ENCODE measurements at places on chromosomes 5 and 9. TPM values are rescaled to one million over a fixed set of nuclear protein-coding genes. Genes with fewer than 3 reads are reported as not detected.

Gene LCNL1
- total RNA-seq: 0.26 TPM

Gene OBP2B
- total RNA-seq: not detected

Gene JAKMIP2
- 15.6 TPM for total RNA-seq

Gene TSSK1B
- total RNA-seq: not detected

Gene HBEGF
- total RNA-seq: 9.2 TPM

Gene PCDHA1
- total RNA-seq: 0.02 TPM

Gene CDKN2A
- not detected for total RNA-seq

Gene TMEM203
- total RNA-seq: 120 TPM

Gene FIBCD1
- 1.6 TPM for total RNA-seq

Gene SPINK7
- not detected for total RNA-seq

Gene ANXA2R
- total RNA-seq: 8.0 TPM

Gene PURA
- 11.5 TPM for total RNA-seq

Gene HDHD3
- total RNA-seq: 19.2 TPM

Gene HARS1
- total RNA-seq: 143 TPM

Gene SOHLH1
- not detected for total RNA-seq

Gene DMRT3
- total RNA-seq: 0.24 TPM

Gene PCDHGA12
- total RNA-seq: not detected

Gene EPB41L4A
- 1.2 TPM for total RNA-seq

Gene C6
- total RNA-seq: not detected

Gene SLC45A2
- total RNA-seq: not detected

Gene AP3B1
- 70.5 TPM for total RNA-seq

Gene CCL27
- total RNA-seq: not detected

Gene SHOC1
- not detected for total RNA-seq

Gene PTGDS
- total RNA-seq: not detected

Gene CDC25C
- 25.4 TPM for total RNA-seq

Gene NR2F1-AS1
- 24.4 TPM for total RNA-seq

Gene PDCD1LG2
- 1.1 TPM for total RNA-seq

Gene HTR1A
- not detected for total RNA-seq

Gene STKLD1
- 0.91 TPM for total RNA-seq

Gene KLHL9
- 37.1 TPM for total RNA-seq

Gene WDR70
- 31.9 TPM for total RNA-seq

Gene F12
- total RNA-seq: 5.6 TPM

Gene RLN2
- total RNA-seq: not detected

Gene CCDC171
- total RNA-seq: 4.5 TPM

Gene MRPL22
- total RNA-seq: 58.5 TPM

Gene WDR31
- total RNA-seq: 0.60 TPM

Gene KCNV2
- not detected for total RNA-seq

Gene SPAAR
- total RNA-seq: 0.31 TPM

Gene PSD2
- total RNA-seq: 0.03 TPM

Gene DMRTA1
- 0.88 TPM for total RNA-seq

Gene RFESD
- total RNA-seq: 5.3 TPM

Gene REEP2
- 37.7 TPM for total RNA-seq

Gene IL9
- total RNA-seq: not detected

Gene DMAC1
- total RNA-seq: 11.7 TPM

Gene DYNC2I2
- total RNA-seq: 239 TPM

Gene CORO2A
- total RNA-seq: 12.5 TPM

Gene DBN1
- 354 TPM for total RNA-seq

Gene CTNND2
- total RNA-seq: not detected

Gene HMCN2
- total RNA-seq: 0.05 TPM

Gene MARCOL
- total RNA-seq: not detected

Gene SPINK13
- not detected for total RNA-seq

Gene SH3RF2
- 5.9 TPM for total RNA-seq

Gene SPATA6L
- not detected for total RNA-seq

Gene FOCAD
- 32.1 TPM for total RNA-seq

Gene SHLD3
- 11.4 TPM for total RNA-seq

Gene CNTNAP3
- 3.8 TPM for total RNA-seq

Gene IFNE
- total RNA-seq: not detected
